ENCODE measurements at places on chromosomes 5 and 9. TPM values are rescaled to one million over a fixed set of nuclear protein-coding genes. Genes with fewer than 3 reads are reported as not detected.

DNA sequence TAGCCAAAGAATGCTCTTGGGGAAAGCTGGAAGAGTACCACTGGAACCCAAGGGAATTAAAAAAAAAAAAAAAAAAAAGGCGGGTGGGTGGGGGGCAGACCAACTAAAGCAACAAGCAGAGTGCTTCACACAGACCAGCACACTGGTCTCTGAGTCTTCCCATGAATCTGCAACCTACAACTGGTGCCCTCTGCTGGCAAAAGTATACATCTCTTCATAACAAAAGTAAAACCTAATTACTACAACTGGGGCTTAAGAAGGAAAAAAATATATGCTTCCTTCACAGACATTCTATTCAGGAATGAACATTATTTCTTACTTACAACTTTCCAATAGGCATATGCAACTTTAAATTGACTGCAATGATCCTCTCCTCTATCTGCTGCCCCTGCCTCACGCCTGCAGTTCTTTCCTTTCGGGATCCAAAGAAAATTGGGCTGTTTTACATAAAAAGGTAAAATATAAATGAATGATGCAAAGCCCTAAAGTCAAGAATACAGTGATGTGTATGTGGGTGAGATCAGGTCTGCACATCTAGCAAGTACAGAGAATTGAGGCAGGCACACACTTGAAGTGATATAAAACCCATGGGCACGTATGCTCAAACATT lies 7.2 kb upstream of the KLHL3 start:
- DNase-seq = no peak

GRCh38 chr5:96026406-96027041 lies 64.9 kb upstream of the ELL2 start:
- no peak for DNase-seq

- DNase-seq = no peak
Observed at GRCh38 chr9:114603248-114603647, 7.8 kb upstream of the TMEM268 start.

- DNase-seq = no peak
Observed at GRCh38 chr5:77928776-77929300, 152.7 kb upstream of the TBCA start.

- DNase-seq = no peak
Observed at GRCh38 chr5:98763001-98763630, 10.3 kb upstream of the RGMB start.

- DNase-seq = no peak
Observed at GRCh38 chr9:77261605-77262004, 84.3 kb downstream of the VPS13A start.

DNA sequence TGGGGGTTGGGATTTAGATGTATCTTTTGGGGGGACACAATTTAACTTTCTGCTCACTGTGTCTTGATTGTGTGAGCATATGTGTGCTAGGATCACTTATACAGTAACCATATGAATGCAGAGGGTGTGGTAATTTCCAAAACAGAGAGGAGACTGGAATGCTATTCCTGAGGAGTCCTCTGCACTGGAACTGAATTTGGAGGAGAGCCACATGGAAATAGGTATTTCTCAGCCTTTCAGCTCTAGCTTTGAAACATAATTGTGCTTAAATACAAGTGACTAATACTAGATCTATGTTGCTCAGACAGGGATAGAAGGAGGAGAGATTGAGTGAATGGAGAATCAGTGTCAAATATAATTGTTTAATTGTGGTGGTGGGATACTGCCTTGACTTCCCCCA lies 45.5 kb downstream of the FOCAD start:
- DNase-seq = no peak

DNA sequence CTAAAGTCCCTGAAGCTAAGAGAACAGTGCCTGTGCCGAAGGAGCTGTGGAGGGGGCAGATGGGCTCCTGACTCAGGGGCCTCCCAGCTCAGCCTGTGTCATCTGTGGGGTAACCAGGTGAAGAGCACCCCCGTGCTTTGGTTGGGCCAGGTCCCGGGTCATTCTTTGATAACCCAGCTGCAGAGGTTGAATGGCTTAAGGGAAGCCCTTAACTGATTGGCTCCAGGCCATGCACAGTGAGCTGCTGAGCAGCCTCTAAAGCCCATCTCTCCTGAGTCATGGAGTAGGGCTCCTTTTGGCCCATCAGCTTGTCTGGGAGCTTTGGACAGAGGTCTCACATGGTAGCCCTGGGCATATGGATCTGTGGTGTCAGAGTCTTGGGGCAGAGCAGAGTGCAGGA lies 28.7 kb downstream of the COL27A1 start:
- DNase-seq = no peak

DNA sequence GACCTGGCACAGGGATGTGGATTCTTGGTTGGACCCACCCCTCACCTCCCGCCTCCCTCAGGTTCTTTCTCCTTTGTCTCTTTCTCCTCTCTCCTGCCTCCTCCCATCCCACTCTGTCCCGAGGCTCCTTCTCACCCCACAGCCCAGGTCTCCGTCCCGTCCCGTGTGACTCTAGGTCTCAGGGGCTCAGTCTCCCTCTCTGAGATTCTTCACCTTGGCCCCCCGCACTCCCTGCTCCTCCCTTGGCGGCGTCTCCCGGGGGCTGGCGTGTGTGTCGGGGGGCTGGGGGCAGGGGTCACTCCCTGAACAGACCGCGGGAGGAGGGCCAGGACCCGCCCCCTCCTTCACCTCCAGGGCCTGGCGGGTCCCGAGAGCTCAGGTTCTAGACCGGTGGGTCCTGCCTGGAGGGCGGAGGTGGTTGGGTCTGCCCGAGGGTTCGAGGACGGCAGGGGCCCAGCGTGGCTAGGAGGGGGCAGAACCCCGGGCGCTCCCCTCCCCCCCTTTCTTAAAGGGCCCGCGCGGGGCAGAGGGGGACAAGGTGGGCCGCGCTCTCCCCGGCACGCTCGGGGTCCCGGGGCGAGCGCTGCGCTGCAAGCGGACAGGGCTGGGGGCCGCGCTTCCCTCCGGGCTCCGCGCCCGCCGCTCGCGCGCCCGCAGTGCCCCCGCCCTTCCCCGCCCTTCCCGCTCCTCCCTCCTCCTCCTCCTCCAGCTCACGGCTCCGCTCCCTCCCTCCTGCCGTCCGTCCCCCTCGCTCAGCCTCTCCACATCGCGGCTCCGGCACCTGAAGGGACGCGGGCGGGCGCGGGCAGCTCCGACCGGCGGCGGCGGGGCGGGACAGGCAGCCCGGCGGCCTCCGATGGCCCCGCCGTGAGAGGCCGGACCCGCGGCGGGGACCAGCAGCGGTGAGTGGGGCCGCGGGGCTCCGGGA lies at the start of gene PSD2:
TSS of gene PSD2 (plus strand) at position 735 of the 928 bp plus-strand sequence. CDS start 13,633 bp downstream, outside the sequence.
- no peak for DNase-seq

DNA sequence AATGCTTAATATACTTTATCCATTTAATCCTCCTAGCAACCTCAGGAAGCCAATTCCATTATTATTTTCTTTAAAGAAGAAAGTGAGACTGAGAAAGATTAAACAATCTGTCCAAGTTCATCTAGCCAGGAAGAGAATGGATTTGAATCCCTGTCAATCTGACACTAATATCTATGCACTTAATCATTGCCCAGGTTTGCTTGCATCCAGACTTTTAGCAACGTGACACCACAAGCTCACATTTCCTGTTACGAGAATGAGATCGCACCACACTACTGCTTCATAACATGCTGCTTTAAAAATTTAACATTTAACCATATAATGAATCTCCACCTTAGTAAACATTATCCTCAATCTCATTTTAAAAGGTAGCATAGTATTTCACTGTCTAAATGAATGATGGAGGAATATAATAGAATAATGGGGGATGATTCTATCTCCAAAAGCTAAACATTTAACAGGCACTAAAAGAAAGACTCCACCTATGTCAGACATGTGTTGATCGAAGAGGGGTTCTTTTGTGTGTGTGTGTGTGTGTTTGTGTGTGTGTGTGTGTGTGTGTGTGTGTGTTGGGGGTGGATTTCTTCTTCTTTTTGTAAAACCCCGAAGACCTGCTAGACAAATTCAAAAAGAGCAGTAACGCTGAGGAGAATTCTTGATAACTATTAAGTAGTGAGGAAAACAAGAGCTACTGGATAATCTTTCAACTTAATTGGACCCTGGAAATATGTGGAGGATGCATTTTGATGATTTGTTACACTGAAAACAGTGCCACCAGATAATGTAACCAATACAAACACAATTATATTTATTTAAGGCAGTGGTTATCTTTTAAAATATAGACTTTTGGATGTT lies 138.7 kb upstream of the NR3C1 start:
- no peak for DNase-seq

DNA sequence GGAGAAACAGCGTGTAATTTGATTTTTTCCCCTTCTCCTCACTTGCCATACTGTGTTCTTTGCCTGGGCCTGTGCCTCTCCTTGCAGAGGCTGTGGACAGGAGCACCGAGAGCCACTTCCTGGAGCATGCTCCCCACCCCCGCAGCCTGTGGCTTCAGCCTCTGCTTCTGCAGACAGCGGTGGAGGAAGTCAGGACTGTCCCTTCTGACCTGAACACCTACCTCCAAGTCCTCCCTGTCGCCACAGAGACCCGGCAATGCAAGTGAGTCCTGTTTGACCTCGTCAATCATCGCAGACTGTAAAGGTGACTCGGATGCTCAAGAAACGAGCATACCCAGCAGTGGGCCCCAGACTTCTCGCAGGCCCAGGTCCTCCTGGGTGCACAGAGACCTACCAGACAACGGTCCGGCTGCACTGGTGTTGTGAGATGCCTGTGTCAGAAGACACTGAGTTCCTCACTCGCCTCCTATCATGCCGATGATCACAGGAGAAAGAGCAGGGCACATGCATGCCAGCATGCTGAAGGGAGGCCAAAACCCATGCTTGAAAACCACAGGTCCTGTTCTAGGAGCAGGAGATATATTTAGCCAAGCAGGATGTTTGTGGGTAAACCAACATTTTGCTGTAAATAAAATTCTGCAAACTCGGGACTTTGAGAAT lies 198.8 kb downstream of the AUH start:
- no peak for DNase-seq

- DNase-seq = no peak
Observed at GRCh38 chr5:1033606-1034420, 25.2 kb downstream of the NKD2 start.

DNA sequence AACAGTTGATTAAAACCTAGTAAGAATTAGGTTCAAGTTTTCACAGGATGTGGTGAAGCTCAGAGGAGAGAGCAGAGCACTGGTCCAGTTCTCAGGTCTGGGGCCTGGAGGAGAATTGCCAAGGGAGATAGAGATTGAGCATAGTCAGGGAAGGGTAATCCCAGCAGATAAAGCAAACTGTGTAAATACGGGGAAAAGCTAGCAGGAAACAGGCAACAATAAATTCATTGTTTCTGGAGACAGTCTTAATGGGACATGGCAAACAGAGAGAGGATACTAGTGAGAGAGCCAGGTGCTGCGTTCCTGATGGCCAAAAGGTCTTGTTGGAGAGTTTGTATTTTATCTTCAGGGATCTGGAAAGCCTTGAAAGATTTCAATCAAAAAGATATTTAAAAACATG lies 333.0 kb downstream of the PDE4D start:
- DNase-seq = no peak

DNA sequence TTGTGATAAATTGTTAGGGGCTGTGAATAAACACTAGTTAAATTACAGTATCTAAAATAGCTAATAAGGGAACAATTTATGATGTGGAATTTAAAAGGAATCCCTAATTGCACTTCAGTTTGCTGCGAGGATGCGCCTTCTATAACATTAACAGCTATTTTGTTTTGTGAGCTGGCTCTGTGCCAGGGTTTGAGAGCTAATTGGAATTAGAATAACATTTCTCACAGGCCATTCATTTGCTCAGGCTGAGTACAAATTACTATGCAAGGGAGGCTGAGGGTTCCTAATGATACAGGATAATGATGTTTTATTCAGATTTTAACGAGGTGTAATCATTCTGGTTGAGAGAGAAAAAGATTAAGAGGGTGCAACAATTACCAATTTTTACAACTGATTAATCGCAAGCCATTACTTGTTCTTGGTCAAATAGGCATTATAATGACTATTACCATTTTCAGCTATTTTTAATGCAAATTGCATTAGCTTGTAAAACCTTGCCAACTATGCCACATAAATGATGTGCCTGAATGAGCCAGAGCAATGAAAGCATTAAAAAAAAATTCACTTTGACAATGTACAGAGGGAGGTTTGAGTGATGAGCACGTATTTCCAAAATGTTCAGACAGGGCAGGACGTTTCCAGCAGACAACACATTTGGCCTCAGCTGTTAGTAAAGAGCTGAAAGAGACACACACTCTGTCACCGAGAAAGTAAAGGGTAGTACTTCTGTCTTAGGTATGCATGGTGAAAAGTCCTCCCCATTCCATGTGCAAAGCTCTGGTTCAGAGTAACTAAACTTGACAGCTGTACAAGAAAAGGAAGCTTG lies 576.5 kb downstream of the TLE1 start:
- no peak for DNase-seq

GRCh38 chr5:151205411-151205810 lies 18.5 kb downstream of the CCDC69 start:
- peak; percentile 79 for DNase-seq

GRCh38 chr5:178083922-178084321 lies 29.4 kb upstream of the N4BP3 start:
- DNase-seq = no peak

DNA sequence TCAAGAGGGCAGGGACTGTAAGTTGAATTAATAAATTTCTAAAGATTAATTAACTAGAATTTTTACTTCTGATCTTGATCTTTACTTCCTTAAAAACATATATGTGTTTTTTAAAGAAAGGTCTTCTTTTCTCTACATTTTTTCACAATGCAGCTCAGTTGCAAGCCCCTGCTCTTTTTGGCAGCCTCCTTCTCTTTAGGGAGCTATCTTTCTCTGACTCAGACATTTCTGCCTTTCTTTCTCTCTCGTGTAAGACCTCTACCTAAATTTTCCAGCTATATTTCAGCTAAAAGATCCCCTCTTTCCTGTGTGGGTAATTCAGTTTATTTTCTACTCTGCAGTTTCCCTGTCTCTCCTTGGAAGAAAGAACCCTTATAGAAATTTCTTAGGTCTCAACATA lies 38.3 kb upstream of the SNCAIP start:
- no peak for DNase-seq

- DNase-seq = no peak
Observed at GRCh38 chr5:119288379-119289033, 67.3 kb upstream of the TNFAIP8 start.

GRCh38 chr9:76412638-76413037 lies 18.4 kb upstream of the RFK start:
- no peak for DNase-seq

GRCh38 chr5:25481463-25481862 lies 836.7 kb upstream of the CDH10 start:
- DNase-seq = no peak

DNA sequence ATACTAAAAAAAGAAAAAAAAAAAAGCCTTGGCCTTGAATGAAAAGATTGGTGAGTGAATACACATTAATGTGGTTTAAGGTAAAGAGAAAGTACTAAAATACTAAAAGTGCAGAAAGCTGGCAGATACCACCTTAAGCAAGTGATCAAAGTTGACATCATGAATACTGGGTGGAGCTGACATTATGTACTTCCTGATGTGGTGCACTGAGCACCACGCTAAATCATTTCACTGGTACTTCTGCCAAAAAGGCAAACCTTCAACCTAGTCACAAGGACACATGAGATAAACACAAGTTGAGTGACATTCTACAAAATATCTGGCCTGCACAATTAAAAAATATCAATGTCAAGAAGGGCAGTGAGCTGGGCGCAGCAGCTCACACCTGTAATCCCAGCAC lies 33.8 kb upstream of the PANK3 start:
- no peak for DNase-seq

Gene DND1
- total RNA-seq = 2.9 TPM

Gene SPATA9
- total RNA-seq = not detected

Gene FCHO2
- 32.9 TPM for total RNA-seq

Gene ELAVL2
- 2.2 TPM for total RNA-seq

Gene LCN9
- not detected for total RNA-seq

Gene TAS2R1
- total RNA-seq = not detected
